NCI-H526 treated with DMSO at 0.1 percent for 48 hours (cell line): ENCODE measurements at places on chromosomes 7 and 10.
A peak's percentile ranks its signal among the peaks of the same experiment; 100 is the strongest.

- no peak for DNase-seq
Measured at GRCh38 chr7:80908360-80908797, 10.5 kb downstream of the SEMA3C start.

- DNase-seq = no peak
Measured at GRCh38 chr7:43666938-43667337, 62.4 kb downstream of the COA1 start.

- no peak for DNase-seq
Measured at GRCh38 chr10:91185239-91185875, 35.1 kb upstream of the PCGF5 start.

DNA sequence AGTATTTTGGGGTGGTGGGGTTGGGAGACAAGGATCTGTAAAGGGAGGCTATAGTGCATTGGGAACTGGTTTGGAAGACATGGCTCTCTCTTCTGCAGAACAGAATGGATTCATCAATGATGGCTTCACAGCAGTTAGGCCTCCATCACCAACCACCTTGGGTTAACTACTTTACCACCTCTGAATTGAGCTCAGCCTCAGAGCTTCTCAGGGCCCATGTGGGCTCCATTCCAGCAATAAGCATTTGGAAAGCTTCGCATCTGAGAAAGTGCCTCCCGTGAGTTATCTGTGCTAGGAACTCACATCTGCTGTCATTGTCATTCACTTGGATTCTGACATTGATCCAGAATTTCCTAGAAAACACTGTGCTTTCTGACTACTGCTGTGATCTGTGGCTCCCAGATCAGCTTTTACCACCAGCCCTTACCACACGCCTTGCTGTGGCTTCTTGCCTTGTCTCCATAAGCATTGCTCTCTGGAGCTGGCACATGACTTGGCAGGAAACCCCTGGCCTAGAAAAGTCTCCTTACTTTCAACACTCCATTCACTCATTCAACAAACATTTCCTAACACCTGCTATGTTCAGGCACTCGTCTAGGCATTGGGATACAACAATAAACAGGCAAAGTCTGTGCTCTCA is 70.7 kb upstream of the ADO start:
- no peak for DNase-seq

- no peak for DNase-seq
Measured at GRCh38 chr10:31321396-31321941, 2.5 kb downstream of the ZEB1 start.

- no peak for DNase-seq
Measured at GRCh38 chr10:17200001-17200911, 1.2 kb downstream of the TRDMT1 start.

DNA sequence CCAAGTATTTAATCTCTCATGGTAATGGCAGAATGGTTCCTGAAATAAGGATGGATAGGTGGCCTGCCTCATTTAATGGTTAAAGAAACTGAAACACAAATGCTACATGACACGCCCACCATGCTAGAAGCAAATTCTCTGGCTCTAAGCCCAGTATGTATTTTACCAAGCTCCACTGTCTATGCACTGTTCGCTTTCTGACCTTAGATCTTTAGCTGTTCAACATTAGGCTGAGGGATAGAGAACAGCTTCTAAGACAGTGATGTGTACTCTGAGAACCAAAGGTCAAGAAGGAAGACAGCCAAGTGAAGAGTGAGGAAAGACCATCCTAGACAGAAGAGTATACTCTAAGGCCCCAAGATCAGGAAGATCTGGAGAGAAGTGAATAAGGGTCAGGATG is 26.6 kb downstream of the FAM3C start:
- DNase-seq = no peak

DNA sequence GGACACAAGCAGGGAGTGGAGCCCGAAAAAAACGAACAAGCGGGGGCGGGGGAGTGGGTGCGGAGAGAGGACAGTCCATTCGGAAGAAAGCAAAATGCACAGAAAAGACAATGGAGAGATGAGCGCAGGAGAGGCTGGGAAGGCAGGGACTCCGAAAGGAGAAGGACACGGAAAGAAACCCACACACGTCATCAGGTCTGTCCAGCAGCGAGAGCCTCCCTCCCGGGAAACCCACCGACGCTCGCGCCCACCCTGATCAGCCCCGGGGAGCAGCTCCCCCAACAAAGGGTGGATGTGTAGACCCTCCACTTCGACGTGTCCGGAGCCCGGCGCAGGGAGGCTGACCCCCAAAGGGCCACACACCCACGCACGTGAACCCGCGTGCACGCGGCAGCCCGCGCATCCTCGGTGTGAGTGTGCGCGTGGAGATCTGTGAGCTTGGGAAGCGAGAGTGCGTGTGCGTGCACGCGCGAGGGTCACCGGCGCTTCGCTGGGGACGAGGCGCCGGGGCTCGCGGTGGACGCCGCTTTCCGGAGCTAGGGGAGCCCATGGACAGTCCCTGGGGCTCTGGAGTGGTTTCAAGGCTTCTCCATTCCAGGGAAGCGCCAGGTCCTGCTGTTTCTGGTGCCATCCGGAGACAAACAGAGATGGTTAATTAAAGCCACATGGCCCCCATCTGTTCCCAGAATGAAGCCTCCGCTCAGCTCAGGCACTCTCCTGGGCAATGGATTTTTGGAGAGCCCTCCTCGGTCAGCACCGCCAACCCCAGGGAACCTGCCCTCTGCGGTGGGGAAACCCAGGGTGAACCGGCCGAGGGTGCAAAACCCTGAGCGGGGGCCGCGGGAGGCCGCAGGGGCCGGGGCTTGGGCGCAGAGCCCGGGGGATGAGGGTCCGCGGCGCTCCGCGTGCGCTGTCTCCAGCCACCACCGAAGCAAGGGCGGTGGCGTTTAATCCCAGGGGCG is 916 bp downstream of the LAMB1 start:
- peak; percentile 41 for DNase-seq

- no peak for DNase-seq
Measured at GRCh38 chr7:129750091-129750490, 138.6 kb downstream of the NRF1 start.

DNA sequence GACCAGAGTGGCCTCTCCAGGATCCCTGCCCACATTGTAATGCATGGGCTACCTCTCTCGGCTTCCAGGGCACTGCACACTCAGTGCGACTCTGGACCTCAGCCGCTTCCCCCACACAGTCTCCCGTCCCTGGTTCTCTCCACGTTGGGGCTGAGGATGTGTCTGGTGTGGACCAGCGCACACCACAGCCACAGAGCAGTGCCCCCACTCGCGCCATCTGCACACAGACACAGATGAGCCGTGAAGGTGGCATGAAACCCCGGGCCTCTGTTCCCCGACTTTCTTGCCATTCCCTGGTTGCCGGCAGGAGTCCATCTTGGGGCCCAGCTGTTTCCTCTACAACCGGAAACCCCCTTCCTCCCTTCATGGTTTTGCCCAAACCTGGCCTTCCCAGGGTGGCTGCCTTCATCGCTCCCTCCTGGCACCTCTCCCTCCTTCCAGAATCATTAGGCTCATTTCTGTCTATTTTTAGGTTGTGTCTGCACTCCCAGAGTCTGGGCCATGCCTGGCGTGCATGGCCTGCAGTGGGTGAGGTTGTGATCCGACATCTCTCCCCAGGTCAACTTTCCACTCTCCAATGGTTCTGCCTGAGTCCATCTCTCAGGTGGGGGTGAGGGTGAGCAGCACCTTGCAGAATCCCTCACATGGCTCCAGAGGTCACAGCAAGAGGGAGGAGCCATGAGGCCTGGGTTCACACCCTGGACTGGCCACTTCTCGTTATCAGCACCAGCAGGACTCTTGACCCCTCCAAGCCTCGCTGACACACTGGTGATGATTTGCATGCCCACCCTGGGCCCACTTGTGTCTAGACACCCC is 10.1 kb downstream of the RASGEF1A start:
- DNase-seq = no peak

DNA sequence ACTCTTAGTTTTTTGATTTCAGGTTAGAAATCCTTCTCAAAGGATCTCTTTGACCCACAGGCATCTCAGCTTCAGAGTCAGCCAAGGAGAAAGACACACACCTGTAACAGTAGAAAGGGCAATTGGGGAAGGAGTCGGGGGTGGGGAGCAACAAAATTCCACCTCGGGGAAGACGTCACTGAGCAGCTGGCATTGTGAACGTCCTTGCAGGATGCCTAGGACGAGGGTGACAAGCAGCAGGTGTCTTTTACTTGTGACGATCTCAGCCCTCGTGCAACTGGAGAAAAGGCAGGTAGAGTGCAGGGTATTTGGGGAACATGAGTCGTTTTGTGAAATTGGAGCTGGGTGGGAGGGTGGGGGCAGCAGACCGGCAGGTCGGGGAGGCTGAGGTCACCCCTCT is 627.0 kb downstream of the ACTR3B start:
- no peak for DNase-seq

DNA sequence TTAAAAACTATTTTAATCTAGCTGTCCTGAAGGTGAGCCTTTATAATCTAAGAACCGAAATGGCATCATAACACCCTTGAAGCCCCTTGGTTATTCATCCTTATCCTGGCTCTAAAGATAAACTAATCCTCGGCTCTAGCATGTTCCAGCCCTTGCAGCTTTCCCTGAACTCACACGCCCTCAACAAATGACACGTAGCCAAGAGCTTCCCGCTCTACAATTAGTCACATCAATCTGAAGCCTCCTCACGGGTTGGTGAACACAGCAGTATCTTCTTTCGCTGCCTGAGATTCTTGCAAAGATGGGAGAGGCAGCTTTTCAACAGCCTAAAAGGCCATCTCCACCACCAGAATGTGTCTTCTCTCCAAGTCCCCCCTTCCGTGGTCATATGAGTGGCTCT is 4.1 kb downstream of the FRMD4A start:
- no peak for DNase-seq

DNA sequence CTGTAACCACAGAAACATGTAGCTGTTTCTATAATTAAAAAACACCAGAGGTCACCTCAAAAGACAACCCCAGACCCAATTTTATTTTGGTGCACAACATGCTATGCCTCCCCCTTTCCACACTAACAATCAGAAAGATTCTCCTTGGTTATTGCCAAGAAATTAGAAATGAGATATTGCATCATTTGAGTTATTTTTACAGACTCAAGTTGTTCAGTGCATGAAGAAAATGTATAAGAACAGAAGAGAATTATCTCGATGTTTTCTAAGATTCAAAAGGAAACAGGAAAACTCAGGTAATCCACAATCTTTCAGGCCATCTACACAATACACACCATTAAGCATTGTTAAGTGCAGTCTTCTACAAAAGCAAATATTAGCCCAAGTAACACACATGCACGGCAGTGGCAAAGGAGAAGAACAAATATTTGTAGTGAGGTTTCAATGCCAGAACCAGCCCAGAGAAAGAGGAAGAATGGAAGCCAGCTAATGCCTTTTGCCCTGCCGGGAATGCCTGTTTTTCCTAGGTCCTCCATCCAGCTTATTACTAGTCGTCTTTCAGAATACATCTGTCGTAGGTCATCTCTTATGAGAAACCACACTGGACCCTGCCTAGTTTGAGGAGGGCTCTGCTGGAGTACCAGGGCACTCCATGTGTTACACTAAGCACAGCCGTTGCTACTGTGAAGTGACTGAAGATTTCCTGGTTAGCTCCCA is 67.6 kb upstream of the C1GALT1 start:
- peak; percentile 5 for DNase-seq

- DNase-seq = no peak
Measured at GRCh38 chr10:89985446-89985845, 284.1 kb downstream of the KIF20B start.

DNA sequence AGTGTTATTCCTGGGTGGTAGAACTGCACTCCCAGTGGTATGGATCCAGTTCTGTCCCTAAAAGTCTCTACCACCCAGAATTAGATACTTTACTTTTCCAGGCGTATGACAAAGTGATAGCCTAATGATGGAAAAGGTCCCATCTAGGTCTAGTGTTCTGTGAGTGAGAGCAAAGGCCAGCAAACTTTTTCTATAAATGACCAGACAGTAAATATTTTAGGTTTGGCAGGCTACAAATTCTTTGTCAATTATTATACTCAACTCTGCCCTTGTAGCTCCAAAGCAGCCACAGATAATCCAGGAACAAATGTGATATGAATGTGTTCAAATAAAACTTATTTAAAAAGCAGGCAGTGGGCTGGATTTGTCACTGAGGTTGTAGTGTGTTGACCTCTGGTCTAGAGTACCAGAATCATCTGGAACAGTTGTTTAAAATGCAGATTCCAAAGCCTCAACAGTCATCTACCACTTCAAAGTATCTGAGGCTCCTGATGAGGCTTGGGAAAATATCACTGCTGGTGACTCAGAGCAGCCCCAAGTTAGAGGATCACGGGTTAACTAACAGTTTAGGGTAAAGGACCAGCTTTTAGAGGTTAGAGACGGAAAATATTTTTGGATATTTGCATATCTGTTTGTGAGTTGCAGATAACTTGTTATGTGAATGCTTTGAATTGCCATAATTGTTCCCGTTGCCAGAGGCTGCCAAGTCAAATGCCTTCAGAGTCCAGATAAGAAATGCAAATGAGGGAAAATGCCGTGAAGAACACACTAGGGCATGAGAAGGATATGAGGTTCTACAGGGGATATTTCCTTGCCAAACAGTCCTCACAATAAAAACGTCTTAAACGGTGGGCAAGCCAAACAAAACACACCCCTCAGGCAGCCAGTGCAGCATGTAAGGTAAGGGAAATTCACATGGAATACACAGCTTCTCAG is 19.4 kb downstream of the NRAP start:
- DNase-seq = no peak

- no peak for DNase-seq
Measured at GRCh38 chr10:51630640-51631005, 68.8 kb downstream of the CSTF2T start.

DNA sequence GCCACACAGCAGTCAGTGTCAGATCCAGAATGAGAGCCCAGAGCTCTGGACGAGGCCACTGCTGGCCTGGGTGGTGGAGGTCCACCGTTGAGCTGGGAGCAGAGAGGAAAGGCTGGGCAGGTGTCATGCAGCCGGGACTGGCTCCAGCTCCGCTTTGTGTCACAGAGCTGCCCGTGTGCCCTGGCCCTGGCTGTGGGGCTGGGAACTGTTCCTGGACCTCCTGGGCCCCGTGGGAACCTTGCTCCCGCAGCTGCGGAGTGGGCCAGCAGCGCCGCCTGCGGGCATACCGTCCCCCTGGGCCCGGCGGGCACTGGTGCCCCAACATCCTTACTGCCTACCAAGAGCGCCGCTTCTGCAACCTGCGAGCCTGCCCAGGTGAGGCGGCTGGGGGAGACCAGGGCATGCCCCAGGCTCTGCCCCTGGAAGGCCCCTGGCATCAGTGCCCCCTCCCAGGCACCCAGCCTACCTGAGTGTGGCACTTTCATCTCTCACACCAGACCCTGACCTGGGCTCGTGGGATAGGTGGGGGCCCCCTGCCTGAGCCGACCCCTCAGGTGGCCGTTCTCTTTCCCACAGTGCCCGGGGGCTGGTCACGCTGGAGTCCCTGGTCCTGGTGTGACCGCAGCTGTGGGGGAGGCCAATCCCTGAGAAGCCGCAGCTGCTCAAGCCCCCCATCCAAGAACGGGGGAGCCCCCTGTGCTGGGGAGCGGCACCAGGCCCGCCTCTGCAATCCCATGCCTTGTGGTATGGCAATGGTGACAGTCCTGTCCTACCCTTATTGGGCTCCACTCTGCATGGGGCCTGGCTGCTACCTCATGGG is 18.8 kb upstream of the ZNF862 start:
- DNase-seq = no peak

DNA sequence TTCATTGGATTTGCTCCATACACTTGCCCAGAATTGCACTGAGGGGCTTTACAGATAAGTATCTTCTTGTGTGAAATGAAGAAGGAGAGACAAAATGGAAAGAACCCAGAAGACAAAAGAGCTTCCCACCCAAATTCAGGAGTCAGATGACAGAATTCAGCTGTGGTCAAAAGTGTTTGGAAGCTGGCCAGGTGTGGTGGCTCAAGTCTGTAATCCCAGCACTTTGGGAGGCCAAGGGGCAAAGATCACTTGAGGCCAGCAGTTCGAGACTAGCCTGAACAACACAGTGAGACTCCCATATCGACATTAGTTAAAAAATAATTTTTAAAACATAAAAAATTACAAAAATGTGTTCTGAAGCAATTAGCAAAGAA is 27.1 kb downstream of the DUSP5 start:
- no peak for DNase-seq
